ENCODE measurements at places on chromosomes 2 and 18.

DNA sequence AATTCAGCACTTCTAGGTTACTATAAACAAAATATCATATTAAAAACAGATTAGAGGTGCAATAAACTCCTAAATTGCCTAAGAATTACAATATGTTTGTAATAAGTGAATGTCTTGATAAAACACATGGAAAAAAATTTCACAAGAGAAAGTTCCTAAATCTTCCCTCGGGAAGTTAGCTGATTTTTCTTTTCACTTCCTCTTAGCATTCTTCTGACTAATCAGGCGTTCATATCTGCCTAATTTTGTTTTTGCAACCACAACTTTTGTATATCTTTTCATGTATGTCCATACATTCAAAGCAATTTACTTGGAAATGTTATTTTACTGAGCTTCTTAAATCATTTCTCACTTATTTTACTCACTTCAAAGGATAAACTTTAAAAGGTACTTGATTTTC lies 88.5 kb downstream of the RTTN start:
- no peak for DNase-seq

GRCh38 chr18:25230658-25231326 lies 121.2 kb downstream of the ZNF521 start:
- DNase-seq, result no peak

DNA sequence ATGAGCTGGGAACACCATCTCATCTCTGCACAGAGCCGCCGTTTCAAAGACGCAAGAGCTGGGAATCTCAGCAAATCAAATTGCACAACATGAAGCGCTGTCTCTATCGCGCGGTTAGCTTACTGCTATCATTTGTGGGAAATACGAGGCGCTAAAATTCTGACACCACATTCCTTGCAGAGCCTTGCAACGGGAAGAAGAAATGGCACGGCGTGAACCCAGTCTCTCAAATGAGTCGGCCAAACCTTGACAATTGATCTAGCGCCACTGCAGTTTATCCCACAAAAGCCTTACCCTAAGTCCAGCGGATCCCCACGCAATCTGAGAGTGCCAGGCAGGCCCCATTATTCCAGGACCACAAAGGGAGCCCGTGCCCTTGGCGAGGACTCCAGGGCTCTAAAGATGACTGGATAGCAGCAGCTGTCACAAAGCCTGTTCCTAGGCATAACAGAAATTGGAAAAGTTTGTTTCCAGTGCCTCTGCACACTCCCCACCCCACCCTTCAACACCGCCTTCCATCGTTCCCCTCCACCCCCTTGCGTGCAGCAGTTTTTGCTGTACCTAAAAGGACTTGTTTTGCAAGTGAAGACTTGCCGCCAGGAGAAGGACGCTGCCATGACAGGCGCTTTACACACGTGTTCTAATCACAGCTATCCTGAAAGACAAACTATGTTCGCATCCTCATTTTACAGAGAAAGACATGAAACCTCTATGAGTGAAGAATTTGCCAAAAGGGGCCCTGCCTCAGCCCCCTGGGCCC lies 252.4 kb downstream of the EIPR1 start:
- no peak for DNase-seq

GRCh38 chr2:197092431-197092830 lies 165.9 kb upstream of the PGAP1 start:
- no peak for DNase-seq

DNA sequence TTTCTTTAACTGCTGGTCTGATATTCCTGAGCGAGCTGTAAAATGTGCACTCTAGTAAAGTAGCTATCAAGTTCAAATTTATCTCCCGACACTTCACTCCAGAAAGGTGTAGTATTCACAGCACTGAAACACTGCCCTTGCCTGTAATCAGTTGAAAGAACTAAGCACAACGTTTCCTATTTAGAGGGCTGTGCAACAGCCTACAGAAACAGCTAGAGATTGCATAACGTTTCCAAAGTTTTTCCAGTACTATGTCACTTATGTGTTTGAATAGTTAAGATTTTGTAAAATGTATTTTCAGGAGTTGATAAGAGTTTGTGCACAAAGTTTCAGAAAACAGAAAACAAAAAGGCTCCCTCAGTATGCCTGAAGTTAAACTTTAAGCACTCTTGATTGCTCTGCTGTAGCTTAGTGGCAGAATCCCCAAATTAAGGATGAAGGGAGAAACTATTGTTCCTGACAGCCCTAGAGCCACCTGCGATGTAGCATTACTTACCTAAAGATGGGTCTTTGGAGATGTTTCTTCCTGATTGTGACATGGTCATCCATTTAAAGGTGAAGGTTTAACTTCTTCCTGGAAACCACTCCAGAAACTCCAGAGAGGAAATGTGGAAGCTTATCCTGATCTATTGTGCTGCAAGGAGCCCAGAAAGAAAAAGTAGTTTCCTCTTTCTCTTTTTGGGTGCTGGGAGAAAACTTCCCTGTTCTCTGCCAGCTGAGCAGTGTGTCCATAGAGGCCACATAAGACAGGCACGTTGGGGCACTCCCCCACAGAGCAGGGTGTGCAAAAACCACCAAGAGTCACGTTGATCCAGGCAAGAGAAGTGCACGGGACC lies 536 bp downstream of the PDE1A start:
- DNase-seq, result no peak

- DNase-seq, result no peak
Measured at GRCh38 chr2:46615555-46615954, 136.2 kb downstream of the TMEM247 start.

DNA sequence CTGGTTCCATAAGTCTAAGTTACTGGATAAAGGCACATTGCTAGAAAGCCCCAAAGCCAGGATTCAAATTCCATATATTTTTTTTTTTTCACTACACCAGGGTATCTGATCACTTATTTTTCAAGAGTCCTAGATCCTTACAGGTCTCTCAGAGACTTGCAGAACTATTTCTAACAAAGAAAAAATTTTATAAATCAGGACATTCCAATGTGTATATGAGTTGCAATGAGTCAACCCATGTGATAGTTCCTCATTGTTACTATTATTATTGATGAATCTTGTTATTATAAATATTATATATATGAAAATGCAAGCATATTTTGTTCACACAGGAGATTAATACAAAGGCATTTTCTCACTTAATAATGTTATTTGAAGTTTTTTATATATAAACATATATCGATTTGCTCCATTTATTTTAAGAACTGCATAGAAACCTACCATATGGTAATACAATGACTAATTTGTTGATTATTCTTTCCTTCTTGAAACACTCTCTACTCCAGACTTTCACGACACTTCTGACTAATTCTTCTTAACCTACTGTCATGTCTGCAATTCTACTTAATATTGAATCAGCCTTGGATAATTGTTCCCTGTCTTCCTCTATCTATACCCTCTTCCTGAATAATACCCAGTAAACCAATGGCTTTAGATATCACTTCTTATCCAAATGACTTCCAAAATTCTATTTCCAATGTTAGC lies 968.4 kb upstream of the NRXN1 start:
- DNase-seq, result no peak

DNA sequence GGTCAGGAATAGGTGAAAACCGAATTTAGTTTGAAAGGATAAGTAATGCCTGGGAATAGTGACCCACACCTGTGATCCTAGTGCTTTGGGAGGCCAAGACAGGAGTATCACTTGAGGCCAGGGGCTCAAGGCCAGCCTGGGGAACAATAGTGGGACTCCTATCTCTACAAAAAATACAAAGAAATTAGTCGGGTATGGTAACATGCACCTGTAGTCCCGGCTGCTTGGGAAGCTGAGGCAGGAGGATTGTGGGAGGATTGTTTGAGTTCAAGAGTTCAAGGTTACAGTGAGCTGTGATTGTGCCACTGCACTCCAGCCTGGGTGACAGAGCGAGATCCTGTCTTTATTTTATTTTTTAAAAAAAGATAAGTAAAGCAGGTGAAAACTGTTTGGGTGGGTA lies 3.8 kb upstream of the MYO1B start:
- no peak for DNase-seq

GRCh38 chr2:2452961-2453360 lies 121.9 kb upstream of the MYT1L start:
- DNase-seq, result no peak

DNA sequence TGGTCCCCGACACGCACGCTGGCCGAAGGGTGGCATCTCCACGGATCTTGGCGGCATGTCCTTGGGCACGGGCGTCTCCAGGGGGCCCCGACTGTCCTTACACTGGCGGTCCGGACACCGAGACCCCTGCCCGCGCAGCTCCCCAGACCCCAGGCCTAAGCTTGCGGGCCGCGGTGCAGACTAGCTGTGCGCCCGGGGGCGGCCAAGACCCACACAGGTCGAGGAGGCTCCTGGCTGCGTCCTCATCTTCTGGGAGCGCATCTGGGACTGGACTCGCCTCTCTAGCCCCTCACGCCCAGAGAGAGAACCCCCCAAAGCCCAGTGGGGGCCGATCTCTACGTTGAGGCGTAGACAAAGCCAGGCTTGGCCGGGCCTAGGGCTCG lies 475 bp upstream of the TWIST2 start:
- DNase-seq, result no peak

DNA sequence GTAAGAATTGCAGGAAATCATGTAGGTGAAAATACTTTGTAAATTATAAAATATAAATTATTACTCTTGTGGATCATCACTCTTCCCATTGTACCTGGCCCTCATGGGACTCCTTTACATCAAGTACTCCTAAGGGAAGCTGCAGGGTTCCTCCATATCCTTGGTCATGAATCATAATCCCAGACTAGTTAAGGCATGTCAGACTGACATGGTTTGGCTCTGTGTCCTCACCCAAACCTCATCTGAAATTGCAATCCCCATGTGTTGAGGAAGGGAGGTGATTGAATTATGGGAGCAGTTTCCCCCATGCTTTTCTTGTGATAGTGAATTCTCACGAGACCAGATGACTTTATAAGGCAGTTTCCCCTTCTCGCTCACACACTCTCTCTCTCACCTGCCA lies 77.1 kb downstream of the CMPK2 start:
- DNase-seq, result no peak

DNA sequence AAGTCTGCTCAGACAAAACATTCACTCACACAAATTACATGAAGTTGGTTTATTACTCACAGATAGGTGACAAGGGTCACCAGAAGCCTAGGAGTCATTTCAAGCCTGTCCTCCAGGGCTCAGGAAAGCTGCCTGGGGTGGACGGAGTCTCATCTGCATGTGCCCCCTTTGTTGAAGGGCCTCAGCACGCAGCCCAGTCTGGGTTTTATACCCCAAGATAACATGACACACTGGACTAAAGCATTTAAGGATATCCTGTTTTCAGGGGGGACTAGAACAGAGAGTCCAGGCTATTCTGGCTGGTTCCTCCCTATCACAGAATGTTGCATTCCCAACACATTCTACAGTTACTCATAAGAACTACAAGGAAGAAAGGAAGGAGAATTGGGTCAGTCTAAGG lies 164.7 kb downstream of the MREG start:
- DNase-seq, result no peak

DNA sequence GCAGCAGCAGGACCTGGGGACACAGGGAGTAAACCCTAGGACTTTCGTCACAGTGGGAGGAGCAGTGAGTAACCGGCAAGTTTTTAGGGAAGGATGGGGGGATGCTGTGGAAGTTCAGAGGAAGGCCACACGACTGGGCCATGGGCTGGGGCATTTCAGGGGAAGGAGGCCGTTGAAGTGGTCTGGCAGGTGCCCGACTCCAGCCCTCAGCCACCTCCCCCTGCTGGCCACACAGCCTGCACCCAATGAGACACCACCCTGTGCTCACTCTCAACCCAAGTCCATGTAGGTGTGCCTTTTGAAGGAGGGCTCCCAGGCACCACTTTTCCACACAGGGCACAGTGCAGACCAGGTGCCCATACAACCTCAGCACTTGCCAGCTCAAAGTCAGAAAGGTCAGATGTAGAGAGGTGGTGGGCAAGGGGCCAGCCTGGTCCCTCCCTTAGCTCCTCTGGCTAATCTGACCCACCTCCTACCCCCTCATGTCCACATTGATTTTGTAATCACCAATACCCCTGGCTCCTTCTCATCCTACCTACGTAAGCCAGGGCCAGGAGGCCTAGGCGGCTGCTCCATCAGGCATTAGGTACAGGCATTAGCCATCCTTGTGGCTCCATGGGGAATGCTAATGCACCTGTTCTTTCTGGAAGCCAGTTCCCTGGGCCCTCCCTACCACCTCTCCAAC lies 211.2 kb downstream of the SMAD2 start:
- DNase-seq, result no peak

GRCh38 chr18:58458304-58458703 lies 170.6 kb downstream of the ALPK2 start:
- DNase-seq, result no peak

GRCh38 chr2:196174404-196174803 lies 3.0 kb upstream of the STK17B start:
- DNase-seq, result no peak

DNA sequence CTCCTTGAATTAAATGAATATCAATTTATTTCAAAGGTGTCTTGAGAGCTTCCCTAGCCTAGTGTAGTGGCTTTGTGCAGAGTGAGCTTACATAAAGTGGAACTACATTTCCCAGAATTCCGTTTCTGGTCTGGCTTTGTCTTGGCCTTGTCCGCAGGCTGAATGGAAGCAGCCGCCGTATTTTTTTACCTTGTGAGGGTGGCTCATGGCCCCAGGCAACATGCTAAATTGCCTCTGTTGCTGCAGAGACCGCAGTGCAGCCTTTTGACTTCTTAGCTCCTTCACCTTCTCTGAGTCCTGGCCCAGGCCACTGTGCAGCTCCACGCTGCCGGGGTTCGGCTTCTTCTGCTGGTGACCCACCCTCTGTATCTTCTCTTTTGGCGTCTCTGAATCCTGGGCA lies 114.8 kb upstream of the SLC38A11 start:
- no peak for DNase-seq

- no peak for DNase-seq
Measured at GRCh38 chr2:24957976-24958375, 13.8 kb downstream of the DNAJC27 start.

DNA sequence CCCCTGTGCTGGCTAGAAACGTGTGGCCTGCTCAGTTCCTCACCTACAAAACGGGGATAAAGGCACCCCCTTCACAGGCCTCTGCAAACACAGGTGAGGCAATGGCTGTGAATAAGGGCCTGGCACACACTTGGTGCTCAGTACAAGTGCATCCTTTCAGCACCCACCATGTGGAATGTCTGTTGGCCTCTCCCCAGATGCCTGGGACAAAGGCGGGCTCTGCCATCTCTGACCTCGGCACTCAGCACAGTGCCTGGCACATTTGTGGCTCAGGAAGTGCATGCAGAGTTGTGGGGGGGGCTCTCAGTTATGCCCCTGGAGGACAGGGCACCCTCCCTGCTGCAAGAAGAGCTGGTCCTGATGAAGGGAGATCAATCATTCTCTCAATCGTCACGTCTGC lies 224.6 kb upstream of the RAB6C start:
- no peak for DNase-seq

GRCh38 chr2:20141806-20142205 lies 83.1 kb downstream of the SDC1 start:
- no peak for DNase-seq

DNA sequence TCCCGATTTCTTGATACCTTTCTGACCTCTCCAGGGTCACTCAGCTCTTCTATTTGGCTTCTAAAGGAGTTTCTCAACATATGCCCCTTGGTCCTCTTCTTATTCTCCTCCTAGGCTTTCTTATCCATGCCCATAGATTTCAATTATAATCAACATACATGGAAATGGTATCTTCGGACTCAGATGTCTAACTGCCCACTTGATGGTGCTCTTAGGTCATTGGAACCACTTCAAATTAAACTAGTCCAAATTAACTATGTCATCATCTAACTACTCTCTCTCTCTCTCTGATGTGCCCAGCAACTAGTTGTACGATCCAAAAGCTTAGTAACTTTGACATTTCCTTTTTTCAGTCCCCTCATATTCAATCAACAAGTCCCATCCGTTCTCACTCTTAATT lies 43.2 kb upstream of the GPR75 start:
- no peak for DNase-seq

All from stimulated activated CD4-positive, alpha-beta T cell treated with anti-CD3 and anti-CD28 coated beads, TNF-alpha, amount 100 ng/mL, for 4 hours (primary cell).